Parietal lobe (tissue), 2 donors: ENCODE measurements at places on chromosomes 5 and 9. TPM values are rescaled to one million over a fixed set of nuclear protein-coding genes. Genes with fewer than 3 reads are reported as not detected.

ISL1 gene
- 0.63 TPM for total RNA-seq

DOK3 gene
- 9.1 TPM for total RNA-seq

FLT4 gene
- total RNA-seq, result 3.1 TPM

RPP25L gene
- total RNA-seq, result 4.4 TPM

ST8SIA4 gene
- 44.1 TPM for total RNA-seq

ADGRV1 gene
- total RNA-seq, result 631 TPM

SLC6A3 gene
- not detected for total RNA-seq

TNIP1 gene
- total RNA-seq, result 27.5 TPM

SPATA6L gene
- total RNA-seq, result 13.8 TPM

MEGF10 gene
- 28.2 TPM for total RNA-seq

CCT5 gene
- 232 TPM for total RNA-seq
